Activated naive CD8-positive, alpha-beta T cell treated with anti-CD3 and anti-CD28 coated beads, Interleukin-2, amount 10 ng/mL, durations not matched to agents 7 days and 5 days (primary cell): ENCODE measurements at places on chromosomes 12 and 14. TPM values are rescaled to one million over a fixed set of nuclear protein-coding genes. Genes with fewer than 3 reads are reported as not detected.

GRCh38 chr14:106459971-106460730, 933.8 kb downstream of the TMEM121 start:
- H3K4me3 ChIP-seq: no peak overlapping the region
- DNase-seq: peak; percentile 51
- H3K4me1 ChIP-seq: no peaks in the 10 kb centered on the region
- H3K36me3 ChIP-seq: no peaks in the 10 kb centered on the region
- H3K27me3 ChIP-seq: peaks cover 4% of the 10 kb centered on the region

DNA sequence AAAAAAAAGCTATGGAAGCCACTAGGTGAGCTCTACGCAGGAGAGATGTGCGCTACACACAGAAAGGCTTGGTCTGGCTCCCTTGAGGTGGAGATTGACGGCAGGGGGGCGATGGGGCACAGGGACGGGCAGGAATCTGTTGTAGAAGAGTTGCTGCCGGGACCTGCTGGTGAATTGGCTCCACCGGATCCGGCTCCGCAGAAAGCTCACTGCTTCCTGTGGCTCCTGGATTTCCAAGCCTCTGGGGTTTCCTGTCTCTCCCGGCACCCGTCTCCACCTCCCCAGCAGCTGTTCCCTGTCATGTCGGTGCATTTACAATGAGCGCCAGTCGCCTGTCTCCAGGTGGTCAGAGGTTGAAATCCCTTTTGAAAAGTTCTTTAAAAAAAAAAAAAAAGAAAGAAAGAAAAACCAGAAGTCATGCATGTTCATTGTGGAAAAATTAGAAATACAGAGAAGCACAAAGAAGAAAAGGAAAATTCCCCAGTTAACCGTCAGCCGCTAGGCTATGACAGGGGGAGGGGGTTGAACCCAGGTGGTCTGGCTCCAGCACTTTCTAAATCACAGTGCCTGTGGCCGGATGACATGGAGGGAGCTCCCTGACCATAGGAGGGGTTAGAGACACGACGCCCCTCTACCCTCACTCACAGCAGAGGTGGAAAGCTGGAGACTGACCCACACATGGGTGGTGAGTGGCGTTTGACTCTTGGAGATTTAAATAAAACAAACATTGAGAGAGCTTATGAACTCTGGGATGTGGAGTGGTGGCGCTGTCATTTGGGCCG, 20.8 kb downstream of the FAM222A start:
- peaks cover 30% of the 10 kb centered on the region for H3K27me3 ChIP-seq
- no peaks in the 10 kb centered on the region for H3K4me1 ChIP-seq
- H3K4me3 ChIP-seq: no peak overlapping the region
- H3K27ac ChIP-seq: no peak overlapping the region
- H3K36me3 ChIP-seq: no peaks in the 10 kb centered on the region

The SPIC gene
- total RNA-seq: not detected

The SERPINA5 gene
- not detected for total RNA-seq

The WASHC3 gene
- total RNA-seq: 58.0 TPM

The CPM gene
- total RNA-seq: 1.6 TPM
